Stimulated activated CD8-positive, alpha-beta memory T cell treated with anti-CD3 and anti-CD28 coated beads, Interleukin-4, amount 100 ng/mL, for 1 hour (primary cell): ENCODE measurements at places on chromosomes 6 and 20.

DNA sequence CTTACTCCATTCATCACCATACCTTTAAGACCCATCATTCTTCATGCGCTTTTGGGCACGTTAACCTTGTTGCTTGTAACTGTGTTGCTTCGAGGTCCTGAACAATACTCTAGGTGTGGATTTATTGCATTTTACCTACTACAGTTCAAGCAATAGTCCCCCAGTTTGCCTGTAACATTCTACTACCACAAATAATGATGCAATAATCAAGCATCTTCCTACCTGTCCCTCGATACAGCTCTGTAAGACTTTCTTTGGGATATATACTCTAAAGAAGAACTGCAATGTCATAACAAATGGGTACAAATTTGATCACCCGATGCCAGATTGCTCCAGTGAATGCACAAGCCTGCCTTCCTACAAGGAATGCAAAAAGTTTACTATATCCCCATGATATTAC lies 1342.6 kb upstream of the GJE1 start:
- no peak for DNase-seq

GRCh38 chr20:53227523-53227922 lies 255.4 kb downstream of the TSHZ2 start:
- no peak for DNase-seq

GRCh38 chr6:169858935-169859351 lies 107.5 kb downstream of the ERMARD start:
- DNase-seq, result no peak

GRCh38 chr6:75409286-75409685 lies 84.3 kb downstream of the FILIP1 start:
- no peak for DNase-seq

DNA sequence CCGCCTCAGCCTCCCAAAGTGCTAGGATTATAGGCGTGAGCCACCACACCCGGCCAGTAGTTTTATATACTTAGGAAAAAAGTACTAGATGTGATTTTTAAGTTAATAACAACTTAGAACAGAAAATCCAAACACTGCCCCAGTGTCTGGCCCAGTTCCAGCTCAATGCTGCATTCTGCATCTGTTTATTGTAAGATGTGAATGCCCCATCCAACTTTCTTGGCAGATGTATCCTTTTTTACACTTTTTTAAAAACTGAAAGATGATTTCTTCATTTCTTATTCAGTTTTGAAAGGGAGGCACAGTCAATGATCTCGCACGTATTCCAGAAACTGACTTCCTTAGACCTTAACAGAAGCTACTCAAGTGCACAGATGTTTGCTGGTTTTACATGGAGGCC lies 85.6 kb upstream of the SRSF6 start:
- no peak for DNase-seq

DNA sequence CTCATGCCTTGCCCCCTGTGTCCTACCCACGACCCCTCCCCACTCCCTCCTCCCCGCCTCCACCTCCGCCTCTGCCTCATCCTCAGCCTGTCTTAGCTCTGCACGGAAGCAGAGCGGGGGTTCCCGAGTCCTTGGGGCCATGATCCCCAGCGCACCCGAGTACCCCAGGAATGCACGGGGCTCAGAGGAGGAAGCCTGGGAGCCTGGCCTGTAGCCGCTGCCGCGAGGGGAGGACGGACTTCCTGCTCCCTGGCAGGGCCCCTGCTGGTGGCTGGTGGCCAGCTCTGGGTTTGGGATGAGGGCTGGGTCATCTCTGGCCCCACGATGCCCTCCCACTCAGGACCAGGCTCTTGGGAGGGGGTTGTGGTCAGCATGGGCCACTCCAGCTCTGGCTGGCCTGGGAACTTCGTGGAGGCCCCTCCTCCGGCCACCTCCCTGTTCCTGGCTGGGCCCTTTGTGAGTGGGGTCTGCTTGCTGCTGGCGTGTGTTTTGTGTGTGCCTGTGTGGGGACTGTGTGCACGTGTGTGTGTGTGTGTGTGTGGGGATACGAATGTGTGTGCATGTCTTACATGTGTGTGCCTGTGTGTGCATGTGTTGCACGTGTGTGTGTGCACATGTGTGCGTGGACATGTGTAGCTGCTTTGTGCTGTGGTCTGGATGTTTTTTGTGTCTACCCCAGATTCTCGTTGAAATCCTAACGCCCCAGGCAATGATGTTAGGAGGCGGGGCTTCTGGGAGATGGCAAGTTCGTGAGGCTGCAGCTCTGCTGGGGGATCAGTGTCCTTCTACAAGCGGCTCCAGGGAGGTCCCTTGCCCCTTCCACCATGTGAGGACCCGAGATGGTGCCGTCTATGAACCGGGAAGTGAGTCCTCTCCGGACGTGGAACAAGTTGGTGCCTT lies 1.3 kb upstream of the RBBP8NL start:
- no peak for DNase-seq

DNA sequence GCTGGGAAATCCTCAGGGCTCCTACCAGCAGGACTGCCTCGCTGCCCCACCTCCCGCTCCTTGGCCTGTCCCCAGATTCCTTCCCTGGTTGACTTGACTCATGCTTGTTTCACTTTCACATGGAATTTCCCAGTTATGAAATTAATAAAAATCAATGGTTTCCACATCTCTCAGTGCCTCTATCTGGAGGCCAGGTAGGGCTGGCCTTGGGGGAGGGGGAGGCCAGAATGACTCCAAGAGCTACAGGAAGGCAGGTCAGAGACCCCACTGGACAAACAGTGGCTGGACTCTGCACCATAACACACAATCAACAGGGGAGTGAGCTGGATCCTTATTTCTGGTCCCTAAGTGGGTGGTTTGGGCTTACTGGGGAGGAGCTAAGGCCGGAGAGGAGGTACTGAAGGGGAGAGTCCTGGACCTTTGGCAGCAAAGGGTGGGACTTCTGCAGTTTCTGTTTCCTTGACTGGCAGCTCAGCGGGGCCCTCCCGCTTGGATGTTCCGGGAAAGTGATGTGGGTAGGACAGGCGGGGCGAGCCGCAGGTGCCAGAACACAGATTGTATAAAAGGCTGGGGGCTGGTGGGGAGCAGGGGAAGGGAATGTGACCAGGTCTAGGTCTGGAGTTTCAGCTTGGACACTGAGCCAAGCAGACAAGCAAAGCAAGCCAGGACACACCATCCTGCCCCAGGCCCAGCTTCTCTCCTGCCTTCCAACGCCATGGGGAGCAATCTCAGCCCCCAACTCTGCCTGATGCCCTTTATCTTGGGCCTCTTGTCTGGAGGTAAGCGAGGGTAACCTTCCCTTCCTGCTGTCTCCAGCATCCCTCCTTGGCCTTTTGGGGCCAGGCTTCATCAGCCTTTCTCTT lies at the start of gene CFB:
TSS of gene CFB (plus strand) at position 589 of the 863 bp plus-strand sequence. CDS start at position 716, 127 bp downstream.
- DNase-seq, result no peak

GRCh38 chr6:71346334-71346694 lies 57.7 kb downstream of the OGFRL1 start:
- no peak for DNase-seq

GRCh38 chr6:63307581-63308246 lies 12.1 kb downstream of the LGSN start:
- DNase-seq, result no peak

DNA sequence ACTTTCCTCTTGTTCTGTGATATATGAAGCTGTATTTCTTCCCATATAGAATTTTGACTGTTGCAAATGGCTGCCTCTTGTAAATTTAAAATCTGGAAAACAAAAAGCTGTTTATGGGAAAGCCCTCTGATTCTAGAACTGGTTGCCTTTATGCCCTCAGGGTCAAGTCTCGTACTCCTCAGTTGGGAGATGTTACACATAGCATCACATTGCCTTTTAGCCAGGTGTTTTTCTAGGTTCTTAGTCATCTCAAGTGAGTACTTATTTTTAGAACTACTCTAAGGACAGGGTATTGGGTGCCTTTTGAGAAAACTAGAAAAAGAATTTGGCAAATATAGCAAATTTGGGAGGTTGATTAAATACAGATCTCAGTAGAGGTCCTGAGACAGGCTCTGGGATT lies 58.5 kb downstream of the ANKS1A start:
- no peak for DNase-seq

GRCh38 chr6:127352524-127352923 lies 9.1 kb upstream of the ECHDC1 start:
- no peak for DNase-seq

DNA sequence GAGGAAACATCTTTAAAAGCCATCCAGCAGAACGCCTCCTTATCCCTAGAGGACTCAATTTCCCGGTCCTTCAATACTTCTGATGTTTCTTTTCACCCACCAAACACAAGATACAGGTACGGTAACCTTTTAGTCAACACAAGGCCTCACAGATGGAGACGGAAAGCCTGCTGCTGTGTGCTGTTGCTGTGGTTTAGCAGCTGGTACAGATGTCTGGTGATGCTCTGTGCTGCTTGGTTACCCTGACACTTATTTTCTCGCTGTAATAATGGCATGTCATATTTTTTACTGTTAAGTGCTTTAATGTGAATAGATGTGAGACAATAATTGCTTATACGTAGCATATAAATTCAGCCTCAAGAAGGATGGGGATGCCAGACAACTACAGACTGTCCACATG lies 25.3 kb downstream of the GMDS start:
- no peak for DNase-seq

- DNase-seq, result no peak
Observed at GRCh38 chr6:35190306-35190705, 23.4 kb upstream of the SCUBE3 start.

DNA sequence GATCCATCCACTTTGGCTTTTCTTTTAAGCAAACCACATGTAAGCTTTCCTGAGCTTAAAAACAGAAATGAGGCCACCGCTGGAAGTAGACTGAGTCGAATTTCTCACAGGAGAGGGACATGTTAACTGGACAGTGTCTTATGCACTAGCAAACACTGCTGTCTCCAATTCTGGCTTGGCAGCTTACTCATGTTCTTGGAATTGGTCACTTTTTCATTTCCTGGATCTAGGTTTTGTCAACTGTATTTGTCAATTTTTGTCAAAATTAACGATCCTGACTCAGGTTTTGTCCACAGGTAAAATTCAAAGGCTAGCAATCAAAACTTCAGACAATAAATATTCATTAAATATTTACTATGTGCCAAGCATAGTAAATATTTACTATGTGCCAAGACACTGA lies 601.5 kb downstream of the RNF144B start:
- no peak for DNase-seq

- no peak for DNase-seq
Observed at GRCh38 chr6:136464874-136465273, 85.3 kb downstream of the MAP7 start.
